ENCODE measurements at places on chromosomes 1 and 21. TPM values are rescaled to one million over a fixed set of nuclear protein-coding genes. Genes with fewer than 3 reads are reported as not detected.

DNA sequence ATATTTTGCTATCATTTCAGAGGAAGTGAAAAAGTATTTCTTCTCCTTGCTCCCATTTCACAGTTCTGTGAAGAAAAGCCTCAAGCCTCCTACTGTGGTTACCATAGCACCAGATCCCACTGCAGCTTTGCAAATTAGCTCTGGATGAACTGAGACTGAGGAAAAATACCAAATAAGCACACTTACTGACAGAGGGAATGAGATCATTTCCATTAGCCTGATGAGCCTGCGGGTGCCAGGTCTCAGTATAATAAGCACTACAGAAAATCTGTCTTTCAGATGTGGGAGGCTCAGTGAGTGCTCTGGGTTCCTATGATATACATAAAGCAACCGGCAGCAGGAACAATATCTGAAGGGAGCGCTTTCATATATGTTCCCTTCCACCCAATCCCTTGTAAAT lies 21.4 kb downstream of the XKR8 start:
- H3K4me3 ChIP-seq, result no peak overlapping the region
- H3K4me1 ChIP-seq, result no peaks in the 10 kb centered on the region
- no peaks in the 10 kb centered on the region for H3K36me3 ChIP-seq
- no peak overlapping the region for H3K27ac ChIP-seq

CA6 gene
- not detected for polyA plus RNA-seq

- H3K4me1 ChIP-seq, result no peaks in the 10 kb centered on the region
- DNase-seq, result peak; percentile 62
Observed at GRCh38 chr1:230772457-230773395, 25.5 kb downstream of the CAPN9 start.

GRCh38 chr1:118627435-118627834 lies 360.7 kb downstream of the TBX15 start:
- no peaks in the 10 kb centered on the region for H3K27me3 ChIP-seq
- no peaks in the 10 kb centered on the region for H3K4me1 ChIP-seq
- no peak overlapping the region for H3K27ac ChIP-seq
- DNase-seq, result no peak
- H3K36me3 ChIP-seq, result no peaks in the 10 kb centered on the region

- peak; percentile 90 for DNase-seq
- H3K27ac ChIP-seq, result no peak overlapping the region
- H3K36me3 ChIP-seq, result no peaks in the 10 kb centered on the region
- no peaks in the 10 kb centered on the region for H3K27me3 ChIP-seq
- H3K4me3 ChIP-seq, result no peak overlapping the region
- no peaks in the 10 kb centered on the region for H3K4me1 ChIP-seq
Observed at GRCh38 chr1:162847839-162848453, 13.0 kb downstream of the CCDC190 start.

GRCh38 chr1:29779146-29779545 lies 542.8 kb downstream of the PTPRU start:
- H3K27ac ChIP-seq, result no peak overlapping the region
- no peak overlapping the region for H3K4me3 ChIP-seq
- no peaks in the 10 kb centered on the region for H3K27me3 ChIP-seq
- no peak for DNase-seq
- H3K4me1 ChIP-seq, result no peaks in the 10 kb centered on the region
- H3K36me3 ChIP-seq, result no peaks in the 10 kb centered on the region

DNA sequence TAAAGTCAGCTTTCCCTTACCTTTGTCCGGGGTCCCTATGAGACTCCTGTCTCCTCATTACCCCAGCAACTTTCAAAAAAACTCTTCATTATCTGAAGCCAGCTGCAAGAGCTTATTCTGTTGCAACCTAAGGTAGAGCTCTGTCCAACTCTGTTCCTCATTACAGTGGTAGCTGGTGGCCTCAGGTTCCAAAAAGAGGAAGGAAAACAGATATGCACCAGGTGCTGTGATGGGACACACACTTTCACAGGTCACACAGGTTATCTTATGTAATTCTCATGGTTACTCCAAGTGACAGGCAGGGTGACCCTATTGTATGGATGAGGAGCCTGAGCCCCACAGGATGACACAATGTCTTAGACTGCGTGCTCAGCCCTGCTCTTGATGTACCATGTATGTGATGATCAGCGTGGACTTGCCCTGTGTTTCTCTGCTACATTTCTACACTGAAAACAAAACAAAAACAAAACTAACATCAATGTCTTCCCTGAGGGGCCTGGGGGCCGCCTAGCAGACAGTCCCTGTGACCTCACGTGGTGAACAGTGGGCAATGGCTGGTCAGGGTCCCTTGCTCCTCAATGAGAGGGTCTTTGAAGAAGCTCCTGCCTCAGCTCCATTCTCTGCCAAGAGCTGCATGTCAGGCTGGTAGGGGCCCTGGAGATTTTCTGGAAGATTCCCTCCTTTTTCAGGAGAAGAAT lies 9.7 kb upstream of the TENT5C start:
- no peak overlapping the region for H3K27ac ChIP-seq
- DNase-seq, result no peak
- no peak overlapping the region for H3K4me3 ChIP-seq

DNA sequence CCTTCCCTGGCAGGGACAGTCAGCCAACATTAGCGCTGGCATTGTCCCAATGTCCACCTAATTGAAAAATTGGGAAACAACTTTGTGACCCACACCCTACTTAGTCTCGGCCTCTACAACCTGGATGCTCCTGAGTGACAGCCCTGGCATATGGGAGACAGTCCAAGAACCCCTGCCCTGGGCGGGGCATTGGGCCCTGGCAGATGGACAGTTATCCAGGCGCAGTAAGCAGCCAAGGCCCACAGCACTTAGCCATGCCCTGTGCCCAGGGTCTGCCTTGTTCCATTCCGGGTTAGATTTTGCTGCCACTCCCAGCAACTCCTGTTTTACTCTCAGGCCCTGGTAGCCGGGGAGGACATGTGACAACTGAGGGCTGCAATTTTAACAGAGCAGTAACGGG lies 50.3 kb downstream of the NFASC start:
- H3K4me1 ChIP-seq, result peaks cover 9% of the 10 kb centered on the region
- no peak overlapping the region for H3K27ac ChIP-seq
- no peak overlapping the region for H3K4me3 ChIP-seq
- H3K27me3 ChIP-seq, result no peaks in the 10 kb centered on the region
- no peak for DNase-seq

- no peak overlapping the region for H3K4me3 ChIP-seq
- no peaks in the 10 kb centered on the region for H3K27me3 ChIP-seq
- no peak for DNase-seq
- no peaks in the 10 kb centered on the region for H3K36me3 ChIP-seq
Observed at GRCh38 chr1:41917076-41917475, 1.6 kb downstream of the HIVEP3 start.

DNA sequence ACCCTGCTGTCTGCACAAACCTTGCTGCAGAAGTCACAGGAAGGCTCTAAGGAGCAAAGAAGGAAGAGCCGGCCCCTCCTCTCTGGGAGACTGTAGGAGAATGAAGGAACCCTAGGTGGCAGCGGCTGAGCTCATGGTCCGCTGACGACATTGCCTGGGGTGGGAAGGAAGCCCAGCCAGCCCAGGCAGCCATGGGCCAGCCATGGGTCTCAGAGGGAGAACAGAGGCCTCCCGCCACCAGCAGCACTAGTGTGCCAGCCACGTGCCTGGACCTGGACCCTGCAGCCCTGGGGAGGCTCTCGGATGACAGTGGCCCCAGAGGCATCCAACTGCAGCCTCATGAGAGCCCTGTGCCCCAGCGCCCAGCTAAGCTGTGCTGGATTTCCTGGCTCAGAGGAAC lies 49.2 kb upstream of the POFUT2 start:
- no peaks in the 10 kb centered on the region for H3K36me3 ChIP-seq
- H3K27me3 ChIP-seq, result no peaks in the 10 kb centered on the region
- no peak for DNase-seq
- no peak overlapping the region for H3K27ac ChIP-seq

DNA sequence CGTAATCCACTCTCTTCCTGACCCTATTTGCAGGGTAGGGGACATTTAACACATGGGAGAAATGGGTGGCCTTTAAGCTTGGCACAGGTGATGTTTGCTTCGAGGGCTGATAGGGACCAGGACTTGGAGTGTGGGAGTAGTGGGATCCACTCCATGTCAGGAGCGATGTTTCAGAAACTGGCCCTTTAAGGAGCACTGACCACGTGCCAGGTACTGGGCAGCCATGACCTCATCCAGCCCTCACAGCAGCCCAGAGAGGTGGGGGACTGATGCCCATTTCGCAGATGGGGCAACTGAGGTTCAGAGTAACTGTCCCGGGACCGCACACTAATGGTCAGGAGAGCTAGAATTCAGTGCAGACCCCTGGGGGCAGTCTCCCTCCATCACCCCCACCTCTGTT lies 11.4 kb downstream of the PADI3 start:
- no peaks in the 10 kb centered on the region for H3K27me3 ChIP-seq
- H3K4me1 ChIP-seq, result no peaks in the 10 kb centered on the region
- H3K27ac ChIP-seq, result no peak overlapping the region
- no peak for DNase-seq

CD52 gene
- polyA plus RNA-seq, result 23.8 TPM

DNA sequence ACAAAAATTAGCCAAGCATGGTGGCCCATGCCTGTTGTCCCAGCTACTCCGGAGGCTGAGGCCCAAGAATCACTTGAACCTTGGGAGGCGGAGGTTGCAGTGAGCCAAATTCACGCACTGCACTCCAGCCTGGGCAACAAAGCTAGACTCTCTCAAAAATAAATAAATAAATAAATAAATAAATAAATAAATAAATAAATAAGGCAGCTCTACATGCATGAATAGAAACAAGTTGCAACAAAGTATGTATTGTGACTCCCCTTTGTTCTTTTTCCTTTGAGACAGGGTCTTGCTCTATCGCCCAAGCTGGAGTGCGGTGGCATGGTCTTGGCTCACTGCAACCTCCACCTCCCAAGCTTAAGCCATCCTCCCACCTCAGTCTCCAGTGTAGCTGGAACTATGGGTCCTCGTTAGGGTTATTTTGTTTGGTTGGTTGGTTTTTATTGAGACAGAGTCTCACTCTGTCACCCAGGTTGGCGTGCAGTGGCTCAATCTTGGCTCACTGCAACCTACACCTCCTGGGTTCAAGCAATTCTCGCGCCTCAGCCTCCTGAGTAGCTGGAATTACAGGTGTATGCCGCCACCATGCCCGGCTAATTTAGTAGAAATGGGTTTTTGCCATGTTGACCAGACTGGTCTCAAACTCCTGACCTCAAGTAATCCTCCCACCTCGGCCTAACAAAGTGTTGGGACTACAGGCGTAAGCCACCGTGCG lies 8.0 kb downstream of the USP48 start:
- H3K27ac ChIP-seq, result peak overlapping the region; percentile 58
- H3K4me1 ChIP-seq, result peaks cover 7% of the 10 kb centered on the region
- no peak overlapping the region for H3K4me3 ChIP-seq
- peak; percentile 80 for DNase-seq
- no peaks in the 10 kb centered on the region for H3K36me3 ChIP-seq

GRCh38 chr1:160005070-160005469 lies 26.7 kb downstream of the PIGM start:
- no peak overlapping the region for H3K4me3 ChIP-seq
- H3K27ac ChIP-seq, result no peak overlapping the region
- no peaks in the 10 kb centered on the region for H3K27me3 ChIP-seq
- DNase-seq, result no peak

DNA sequence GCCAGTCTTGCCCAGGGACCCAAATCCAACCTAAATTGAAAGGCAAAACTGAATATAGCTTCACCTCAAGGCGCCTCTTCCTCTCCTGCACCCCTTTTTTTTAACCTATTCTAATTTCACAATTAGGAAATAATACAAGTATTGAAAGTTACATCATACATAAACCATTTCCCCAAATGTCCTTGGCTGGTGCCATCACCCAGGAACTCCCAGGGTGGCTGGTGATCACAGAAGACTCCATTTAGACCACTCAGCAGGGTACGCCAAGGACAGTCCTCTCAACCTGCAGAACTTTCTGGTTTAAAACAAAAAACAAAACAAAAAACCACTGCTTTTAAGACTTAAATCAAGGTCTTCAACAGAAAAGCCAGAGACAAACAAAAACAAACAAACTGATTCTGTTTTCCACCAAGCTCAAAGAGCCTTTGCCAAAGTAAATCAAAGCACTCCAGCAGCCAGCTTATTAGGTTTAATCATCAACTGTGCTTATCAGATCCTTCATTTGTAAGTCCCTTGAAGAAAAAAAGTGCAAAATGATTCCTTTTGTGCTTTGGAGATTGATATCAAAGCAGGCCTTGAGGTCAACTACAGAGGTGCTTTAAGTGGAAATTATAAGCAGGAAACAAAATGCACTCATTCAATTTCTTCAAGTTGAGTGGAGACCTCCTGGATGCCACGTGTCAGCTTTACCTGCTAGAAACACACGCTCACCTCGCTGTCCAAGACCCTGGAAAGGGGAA lies 113.0 kb downstream of the ETS2 start:
- H3K36me3 ChIP-seq, result no peaks in the 10 kb centered on the region
- peaks cover 5% of the 10 kb centered on the region for H3K4me1 ChIP-seq
- no peak overlapping the region for H3K4me3 ChIP-seq
- no peak overlapping the region for H3K27ac ChIP-seq

DNA sequence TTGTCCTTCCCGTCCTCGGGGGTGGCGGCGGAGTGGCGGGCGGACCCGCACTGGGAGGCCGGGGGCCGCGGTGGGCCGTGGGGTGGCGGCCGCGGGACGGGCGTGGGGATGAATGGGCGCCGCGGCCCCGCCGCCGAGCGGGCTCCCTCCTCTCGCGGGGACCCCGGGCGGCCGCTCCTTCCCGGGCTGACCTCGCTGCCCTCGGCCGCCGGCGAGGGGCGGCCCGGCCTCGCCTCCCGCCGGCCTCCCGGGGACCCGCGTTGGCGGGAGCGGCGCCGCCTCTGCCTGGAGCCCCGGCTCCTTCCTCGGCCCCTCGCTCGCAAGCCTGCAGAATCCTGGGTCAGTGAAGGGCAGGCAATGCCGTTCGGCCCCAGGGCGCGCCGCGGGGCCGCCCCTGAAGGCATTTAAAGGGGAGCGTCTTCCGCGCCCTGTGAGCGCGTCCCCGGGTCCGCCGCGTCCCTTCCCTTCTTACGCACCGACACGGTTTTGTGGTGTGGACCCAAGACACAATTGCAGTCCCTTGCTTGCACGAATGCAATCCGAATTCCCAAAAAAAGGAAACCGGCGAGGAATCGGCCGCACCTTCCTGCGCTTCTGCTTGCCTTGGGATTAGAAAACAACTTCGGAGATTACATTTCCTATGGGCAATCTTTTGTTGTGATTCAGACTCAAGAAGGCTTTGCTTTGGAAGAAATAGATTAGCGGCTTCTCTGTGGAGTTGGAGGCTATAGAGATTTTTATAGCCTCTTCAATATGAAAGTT lies 776 bp downstream of the ITSN1 start:
- no peaks in the 10 kb centered on the region for H3K36me3 ChIP-seq
- peak overlapping the region; percentile 90 for H3K4me3 ChIP-seq
- H3K4me1 ChIP-seq, result peaks cover 7% of the 10 kb centered on the region

DNA sequence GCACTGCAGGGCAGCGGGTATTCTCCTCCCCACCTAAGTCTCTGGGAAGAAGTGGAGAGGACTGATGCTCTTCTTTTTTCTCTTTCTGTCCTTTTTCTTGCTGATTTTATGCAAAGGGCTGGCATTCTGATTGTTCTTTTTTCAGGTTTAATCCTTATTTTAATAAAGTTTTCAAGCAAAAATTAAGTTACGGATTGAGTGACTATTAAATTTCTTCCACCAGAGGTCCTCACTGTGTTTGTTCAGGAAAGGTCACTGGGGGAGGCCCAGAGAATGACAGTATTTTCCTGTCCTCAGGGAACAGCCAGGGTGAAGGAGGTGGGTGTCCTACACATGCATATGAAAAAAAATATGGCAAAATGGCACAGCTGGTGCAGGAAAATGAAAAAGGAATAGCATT lies 4.4 kb upstream of the ELF3 start:
- no peaks in the 10 kb centered on the region for H3K36me3 ChIP-seq
- H3K27ac ChIP-seq, result no peak overlapping the region
- H3K27me3 ChIP-seq, result no peaks in the 10 kb centered on the region
- H3K4me3 ChIP-seq, result no peak overlapping the region
